ENCODE measurements at places on chromosomes 2 and 18.

DNA sequence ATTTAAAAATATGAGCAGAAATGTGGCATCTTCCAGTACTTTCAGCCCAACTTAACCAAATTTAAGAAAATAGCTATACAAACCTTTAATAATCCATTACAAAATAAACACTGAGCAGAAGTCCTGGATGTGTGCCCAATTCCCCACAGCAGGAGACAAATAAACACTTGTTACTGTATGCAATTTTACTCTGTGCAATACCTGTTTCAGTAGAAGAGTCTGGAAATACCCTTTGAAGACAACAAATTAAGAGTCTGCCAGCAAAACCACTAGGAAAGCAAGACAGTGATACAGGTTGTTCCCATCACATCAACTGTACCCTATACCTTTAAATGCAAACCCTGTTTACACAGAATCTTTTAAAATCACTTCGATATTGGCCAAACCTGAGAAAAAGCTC, 41.4 kb upstream of the RNU4ATAC start:
- DNase-seq, result no peak

GRCh38 chr2:241855245-241855887, 3.3 kb downstream of the PDCD1 start:
- no peak for DNase-seq

- DNase-seq, result no peak
Observed at GRCh38 chr2:120983344-120983743, 247.7 kb downstream of the GLI2 start.

DNA sequence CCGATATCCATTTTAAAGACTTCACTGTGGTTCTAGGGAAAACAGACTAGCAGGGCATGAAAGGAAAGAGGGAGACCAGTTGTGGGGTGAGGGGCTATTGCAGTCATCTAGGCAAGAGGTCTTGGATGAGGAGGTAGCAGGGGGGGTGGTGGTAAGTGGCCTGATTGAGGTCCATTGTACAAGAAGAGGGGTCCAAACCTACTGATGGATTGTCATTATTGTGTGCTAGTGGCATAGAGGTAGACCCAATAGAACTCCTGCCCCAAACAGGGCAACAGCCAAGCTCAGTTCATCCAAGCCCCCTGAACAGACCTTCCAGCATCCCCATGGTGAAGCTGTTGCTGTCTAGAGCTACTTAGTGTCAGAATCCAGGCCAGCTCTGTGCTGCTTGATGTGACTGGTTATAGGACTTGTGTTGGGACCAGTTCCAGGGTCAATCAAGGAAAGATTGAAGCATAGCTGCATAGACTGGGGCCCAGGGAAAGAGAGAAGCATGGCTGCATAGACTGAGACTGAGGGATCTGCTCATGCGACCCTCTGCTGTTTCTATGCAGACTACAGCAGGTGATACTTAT, 7.0 kb downstream of the ASAP2 start:
- DNase-seq, result peak; percentile 55

DNA sequence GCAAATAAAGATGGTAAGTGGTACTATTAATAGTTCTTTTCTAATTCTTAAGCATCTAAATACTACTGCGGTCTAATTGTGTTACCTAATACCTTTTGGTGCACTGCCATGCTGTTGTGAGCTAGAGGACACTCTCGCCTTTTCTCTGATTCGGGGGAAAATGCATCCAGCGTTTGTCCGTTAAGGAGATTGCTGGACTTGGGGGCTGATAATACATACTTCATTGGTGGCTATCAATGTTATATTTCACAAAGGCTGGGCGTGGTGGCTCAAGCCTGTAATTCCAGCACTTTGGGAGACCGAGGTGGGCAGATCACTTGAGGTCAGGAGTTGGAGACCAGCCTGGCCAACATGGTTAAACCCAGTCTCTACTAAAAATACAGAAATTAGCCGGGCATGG, 141.7 kb upstream of the TWIST2 start:
- peak; percentile 54 for DNase-seq

GRCh38 chr2:49831698-49832367, 677.5 kb upstream of the FSHR start:
- no peak for DNase-seq

DNA sequence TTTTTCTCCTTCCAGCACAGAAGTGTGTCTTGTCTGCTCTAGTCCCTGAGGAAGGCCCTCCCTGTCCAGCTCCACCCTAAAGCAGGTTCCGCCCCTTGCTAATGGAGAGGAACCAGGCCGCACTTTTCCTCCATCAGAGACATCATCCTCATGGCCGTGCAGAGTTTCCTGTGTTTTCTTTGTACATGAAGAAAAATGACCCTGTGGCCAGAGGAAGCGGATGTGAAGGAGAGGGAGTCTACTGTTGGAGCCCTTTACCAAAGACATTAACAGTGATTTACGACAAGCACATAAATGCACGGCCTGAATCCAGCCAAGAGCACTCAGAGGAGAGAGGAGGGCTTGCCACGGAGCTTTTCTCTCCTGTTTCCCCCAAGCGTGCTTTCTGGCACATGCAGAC, 109.5 kb downstream of the RNF144A start:
- DNase-seq, result no peak

- DNase-seq, result no peak
Observed at GRCh38 chr2:153622285-153622684, 143.7 kb upstream of the RPRM start.

GRCh38 chr2:68741805-68742306, 7.2 kb downstream of the ARHGAP25 start:
- peak; percentile 50 for DNase-seq

DNA sequence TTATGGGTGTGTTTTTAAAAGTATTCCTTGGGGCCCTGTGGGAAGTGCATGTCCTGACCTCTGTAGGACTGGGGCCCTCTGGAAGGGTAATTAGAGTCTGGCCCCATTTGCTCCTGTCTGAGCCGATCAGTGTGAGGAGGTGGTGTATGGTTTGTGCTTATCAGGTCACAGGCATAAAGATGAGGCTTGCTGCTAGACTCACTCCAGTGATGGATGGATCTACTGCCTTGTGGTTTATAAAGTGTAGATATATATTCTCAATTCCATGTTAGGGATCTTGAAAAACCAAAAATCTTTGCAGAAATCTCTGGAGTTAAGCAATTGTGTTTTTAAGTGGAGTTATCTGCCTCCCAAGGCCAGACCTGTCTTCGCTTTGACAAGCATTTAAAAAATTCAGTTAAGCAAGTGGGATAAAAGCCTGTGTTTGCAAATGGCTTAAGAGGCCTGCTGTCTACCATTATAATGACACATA, 182.4 kb downstream of the PTPRM start:
- no peak for DNase-seq

DNA sequence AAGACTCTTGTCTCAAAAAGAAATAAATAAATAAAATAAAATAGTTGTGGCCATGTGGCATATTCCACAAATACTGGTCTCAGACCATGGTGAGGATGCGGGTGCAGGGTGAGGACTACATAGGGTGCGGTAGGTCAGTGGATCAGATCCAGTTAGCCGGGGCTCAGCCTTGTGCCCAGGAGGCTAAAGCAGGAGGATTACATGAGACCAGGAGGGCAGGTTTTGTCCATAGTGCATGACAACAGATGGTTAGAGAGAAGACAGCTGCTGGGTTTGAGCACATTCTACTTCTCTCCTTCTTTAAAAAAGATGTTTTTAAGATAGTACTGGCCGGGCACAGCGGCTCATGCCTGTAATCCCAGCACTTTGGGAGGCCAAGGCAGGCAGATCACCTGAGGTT, 12.8 kb upstream of the PSD4 start:
- DNase-seq, result peak; percentile 36

GRCh38 chr18:33588361-33588760, 10.3 kb downstream of the ASXL3 start:
- no peak for DNase-seq

- DNase-seq, result no peak
Observed at GRCh38 chr2:50491541-50492476, 540.1 kb downstream of the NRXN1 start.

- DNase-seq, result no peak
Observed at GRCh38 chr18:32405588-32405987, 65.1 kb downstream of the GAREM1 start.

- DNase-seq, result no peak
Observed at GRCh38 chr2:235398321-235398720, 95.5 kb upstream of the AGAP1 start.

DNA sequence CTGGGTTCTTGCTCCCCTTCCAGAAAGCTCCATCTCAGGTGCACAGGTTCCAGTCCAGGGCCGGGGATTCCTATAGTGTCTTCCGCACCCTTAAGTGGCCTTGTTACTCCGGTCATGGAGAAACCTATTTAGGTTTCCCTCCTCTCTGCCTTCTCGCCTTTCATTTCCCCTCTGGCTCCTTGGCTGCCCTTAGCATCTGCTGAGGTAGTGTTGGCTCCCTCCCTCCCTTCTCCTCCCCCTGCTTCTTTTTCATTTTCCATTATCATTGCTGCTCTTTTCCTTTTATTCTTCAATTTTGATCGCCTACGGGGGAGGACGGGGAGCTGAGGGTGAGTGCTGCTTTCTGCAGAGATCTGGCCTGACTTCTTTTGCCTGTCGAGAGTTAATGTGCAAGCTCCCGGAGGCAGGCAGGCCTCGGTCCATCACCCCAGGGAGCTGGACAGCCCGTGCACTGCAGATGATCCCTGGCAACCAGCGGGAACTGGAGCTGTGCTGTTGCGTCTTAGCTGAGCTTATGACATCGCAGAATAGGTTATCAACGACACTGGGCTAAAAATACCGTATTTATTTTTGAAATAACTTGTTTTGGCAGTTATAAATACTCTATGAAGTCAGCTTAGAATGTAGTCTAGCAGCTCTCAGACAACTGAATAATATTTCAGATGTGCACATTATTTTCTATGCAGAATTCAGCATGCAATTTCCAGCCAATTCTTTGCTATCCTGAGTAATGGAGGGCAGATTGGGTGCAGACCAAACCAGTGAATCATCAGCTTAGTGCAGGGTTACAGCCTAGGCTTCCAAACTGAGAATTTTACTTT, 141.9 kb downstream of the SLC4A3 start:
- DNase-seq, result no peak

DNA sequence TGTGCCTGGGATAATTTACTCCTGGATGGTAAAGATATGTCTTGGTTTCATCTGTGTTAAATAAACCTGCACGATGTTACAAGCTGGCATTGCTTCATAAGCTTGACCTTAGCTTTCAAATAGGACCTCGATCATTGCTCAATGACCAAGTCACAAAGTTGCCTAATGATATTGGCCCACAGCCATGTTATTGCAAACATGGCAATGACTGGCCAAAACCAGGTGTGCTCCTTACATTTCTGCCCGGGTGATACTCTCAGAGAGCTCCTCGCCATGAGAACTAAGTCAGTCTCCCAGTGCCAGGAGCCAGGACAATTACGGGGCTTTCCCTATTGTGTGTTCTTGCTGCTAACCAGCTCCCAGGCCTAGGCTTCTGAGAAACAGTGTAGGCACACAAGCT, 72.5 kb upstream of the CYP1B1 start:
- DNase-seq, result no peak

DNA sequence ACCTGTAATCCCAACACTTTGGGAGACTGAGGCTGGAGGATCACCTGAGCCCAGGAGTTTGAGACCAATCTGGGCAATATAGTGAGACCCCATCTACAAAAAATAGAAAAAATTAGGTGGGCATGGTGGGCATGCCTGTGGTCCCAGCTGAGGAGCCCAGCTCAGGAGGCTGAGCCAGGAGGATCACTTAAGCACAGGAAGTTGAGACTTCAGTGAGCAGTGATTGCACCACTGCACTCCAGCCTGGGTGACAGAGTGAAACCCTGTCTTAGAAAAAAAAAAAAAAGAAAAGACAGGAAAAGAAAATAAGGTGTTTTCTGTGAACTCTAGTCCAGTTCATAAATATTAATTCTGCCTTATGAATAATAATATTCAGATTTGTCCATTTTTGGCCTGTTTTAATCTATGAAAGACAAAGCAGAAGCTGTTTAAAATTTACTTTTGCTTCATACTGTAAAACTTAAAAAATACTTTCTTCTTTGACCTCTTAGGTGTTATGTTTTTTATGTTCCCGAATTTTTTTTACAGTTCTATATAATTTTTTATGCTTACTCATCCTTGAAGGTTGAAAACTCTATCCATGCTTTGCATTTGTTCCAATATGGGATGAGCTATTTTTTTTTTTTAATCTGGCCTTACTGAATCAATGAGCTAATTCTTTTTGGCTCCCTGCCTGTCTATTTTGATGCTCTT, 8.4 kb upstream of the ANXA4 start:
- DNase-seq, result peak; percentile 38

DNA sequence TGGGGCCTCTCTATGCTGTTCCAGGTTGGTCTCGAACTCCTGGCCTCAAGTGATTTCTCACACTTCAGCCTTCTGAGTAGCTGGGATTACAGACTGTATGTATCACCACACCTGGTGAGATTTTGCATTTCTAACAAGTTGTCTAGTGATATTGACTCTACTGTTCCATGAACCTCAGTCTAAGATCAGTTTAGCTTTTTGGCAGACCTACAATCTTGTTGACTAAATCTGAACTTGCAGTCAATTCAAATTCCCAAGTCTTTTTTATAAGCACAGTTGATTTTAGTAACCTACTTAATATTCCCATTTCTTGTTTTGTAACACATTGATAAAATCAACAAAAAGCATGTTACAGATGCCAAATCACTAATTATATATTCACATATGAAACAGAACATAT, 266.1 kb upstream of the CYP26B1 start:
- no peak for DNase-seq

DNA sequence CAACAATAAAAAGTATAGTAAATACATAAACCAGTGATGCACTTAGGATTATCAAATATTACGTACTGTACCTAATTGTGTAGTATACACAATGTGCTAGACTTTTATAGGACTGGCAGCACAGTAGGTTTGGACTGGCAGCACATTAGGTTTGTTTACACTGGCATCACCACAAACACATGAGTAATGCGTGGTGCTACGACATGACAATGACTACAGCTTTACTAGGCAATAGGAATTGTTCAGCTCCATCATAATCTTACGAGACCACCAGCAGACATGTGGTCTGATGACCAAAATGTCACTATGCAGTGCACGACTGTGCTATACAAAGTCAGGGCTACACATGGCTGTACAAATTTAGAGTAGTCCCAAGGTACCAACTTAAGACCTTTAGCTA, 2.3 kb downstream of the MBOAT2 start:
- no peak for DNase-seq

DNA sequence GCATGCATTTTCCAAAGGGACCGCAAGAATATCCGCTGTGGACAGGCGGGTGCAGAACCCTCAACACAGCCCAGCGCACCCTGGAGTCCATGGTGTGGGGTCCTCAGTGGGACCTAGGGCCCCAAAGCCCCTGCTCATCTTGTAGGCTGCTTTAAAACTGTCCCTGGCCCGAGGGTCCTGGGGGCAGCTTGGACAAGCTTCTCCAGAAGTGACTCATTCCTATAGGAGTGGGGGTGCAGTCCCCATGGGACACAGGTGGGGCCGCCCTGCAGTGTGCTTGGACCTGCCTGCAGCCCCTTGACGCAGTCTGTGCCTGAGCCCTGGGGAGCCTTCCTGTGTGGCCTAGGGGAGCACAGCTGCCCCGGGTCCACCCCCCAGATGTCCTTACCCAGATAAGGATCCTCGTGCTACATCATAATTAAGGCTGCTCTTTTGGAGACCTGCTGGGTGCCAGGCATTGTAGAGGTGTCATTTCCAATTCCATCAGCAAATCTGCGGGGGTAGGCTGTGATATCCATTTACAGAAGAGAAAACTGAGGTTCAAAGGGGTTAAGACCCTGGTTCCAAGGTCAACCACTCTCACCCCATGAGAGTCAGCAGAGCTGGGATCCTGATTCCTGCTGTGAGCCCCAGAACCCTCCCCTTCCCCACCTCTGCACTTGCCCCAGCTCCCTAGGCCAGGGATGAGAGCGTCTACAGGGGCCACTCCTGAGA, 1.7 kb upstream of the HS6ST1 start:
- peak; percentile 57 for DNase-seq

GRCh38 chr2:128556089-128556488, 237.4 kb upstream of the HS6ST1 start:
- DNase-seq, result no peak

All from right atrium auricular region (tissue), 2 donors.